Fibroblast of lung (primary cell): ENCODE measurements at places on chromosomes 1 and 21.
A peak's percentile ranks its signal among the peaks of the same experiment; 100 is the strongest.

GRCh38 chr1:59568158-59568935, 246.4 kb upstream of the HOOK1 start:
- peak; percentile 38 for DNase-seq

- peak; percentile 42 for DNase-seq
These were observed 1.7 kb downstream of the NES start for GRCh38 chr1:156675210-156676113.

DNA sequence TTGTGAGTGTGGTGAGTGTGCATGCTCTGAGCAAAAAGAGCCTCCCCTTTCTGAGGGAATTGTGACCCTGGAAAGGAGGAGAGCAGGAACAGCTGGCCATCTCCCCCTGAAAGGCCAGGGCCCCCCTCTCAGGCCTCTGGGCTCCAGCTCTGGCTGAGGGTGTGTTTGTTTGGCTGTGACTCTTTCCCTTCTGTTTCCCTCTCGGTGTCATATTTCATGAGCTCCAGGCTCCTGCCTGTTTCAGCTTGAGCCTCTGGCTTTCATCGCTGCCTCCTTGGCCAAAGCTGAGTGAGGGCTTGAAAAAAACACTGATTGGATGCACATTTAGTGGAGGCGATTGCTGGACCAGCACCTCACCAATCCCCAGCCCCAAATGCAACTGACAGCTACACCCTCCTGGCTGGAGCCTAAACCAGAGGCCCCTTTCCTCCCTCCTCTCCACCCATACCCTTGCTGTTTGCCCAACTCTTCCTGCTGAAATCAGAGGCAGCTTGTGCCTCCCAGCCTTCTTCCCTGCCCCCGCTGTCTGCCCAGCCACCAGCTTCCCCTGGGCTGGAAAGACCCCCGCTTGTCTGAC, 64.1 kb downstream of the DDR2 start:
- DNase-seq: peak; percentile 90

GRCh38 chr1:119966020-119966419, 69.7 kb upstream of the ADAM30 start:
- peak; percentile 57 for DNase-seq

DNA sequence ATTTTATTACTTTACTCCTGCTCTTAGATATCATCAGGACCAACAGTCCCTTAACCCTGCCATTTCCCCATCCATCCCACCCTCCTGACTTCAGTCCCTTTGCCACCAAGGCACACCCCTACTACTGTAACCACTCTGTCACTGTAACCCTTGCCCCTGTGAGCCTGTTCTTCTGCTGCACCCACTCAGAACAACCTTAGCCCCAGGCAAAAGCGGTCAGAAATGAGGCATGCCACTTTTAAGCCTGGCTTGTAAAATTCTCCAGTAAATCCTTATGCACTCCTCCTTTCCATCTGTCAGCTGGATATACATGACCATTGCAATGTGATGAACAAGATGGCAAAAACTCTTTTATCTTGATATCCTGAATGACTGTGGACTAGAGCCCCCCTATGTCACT, 555.0 kb upstream of the PLXNA2 start:
- DNase-seq: no peak

- DNase-seq: no peak
These were observed 14.7 kb downstream of the CSF1 start for GRCh38 chr1:109925159-109925990.

- peak; percentile 66 for DNase-seq
These were observed at the start of gene BEND5 for GRCh38 chr1:48776393-48777218. Gene BEND5 (minus strand): TSS chr1:48776891. CDS start chr1:48776831, 60 bp downstream.

- DNase-seq: no peak
These were observed 69.6 kb downstream of the HSPA13 start for GRCh38 chr21:14313300-14313699.

GRCh38 chr1:21294266-21294989, 4.2 kb upstream of the ECE1 start:
- peak; percentile 31 for DNase-seq

DNA sequence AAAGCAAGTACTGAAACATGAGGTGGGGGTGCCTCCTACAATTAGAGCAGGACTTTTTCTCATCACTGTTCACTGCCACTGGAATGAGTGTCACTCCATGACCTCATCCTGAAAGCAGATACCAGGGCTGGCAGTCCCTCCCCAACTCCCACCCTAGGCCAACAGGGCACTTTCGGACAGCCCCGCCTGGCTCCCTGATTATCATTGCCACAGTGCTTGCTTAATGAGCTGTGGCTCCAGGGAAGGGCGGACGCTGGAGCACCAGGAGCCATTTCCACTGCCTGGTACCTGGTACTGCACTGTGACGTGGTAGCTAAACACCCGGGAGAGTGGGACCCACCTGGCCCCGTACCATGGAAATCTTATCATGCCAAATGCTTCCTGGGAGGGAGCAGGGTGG, 22.3 kb downstream of the SLC9A1 start:
- DNase-seq: no peak
